ENCODE measurements at places on chromosomes 11 and 22.

DNA sequence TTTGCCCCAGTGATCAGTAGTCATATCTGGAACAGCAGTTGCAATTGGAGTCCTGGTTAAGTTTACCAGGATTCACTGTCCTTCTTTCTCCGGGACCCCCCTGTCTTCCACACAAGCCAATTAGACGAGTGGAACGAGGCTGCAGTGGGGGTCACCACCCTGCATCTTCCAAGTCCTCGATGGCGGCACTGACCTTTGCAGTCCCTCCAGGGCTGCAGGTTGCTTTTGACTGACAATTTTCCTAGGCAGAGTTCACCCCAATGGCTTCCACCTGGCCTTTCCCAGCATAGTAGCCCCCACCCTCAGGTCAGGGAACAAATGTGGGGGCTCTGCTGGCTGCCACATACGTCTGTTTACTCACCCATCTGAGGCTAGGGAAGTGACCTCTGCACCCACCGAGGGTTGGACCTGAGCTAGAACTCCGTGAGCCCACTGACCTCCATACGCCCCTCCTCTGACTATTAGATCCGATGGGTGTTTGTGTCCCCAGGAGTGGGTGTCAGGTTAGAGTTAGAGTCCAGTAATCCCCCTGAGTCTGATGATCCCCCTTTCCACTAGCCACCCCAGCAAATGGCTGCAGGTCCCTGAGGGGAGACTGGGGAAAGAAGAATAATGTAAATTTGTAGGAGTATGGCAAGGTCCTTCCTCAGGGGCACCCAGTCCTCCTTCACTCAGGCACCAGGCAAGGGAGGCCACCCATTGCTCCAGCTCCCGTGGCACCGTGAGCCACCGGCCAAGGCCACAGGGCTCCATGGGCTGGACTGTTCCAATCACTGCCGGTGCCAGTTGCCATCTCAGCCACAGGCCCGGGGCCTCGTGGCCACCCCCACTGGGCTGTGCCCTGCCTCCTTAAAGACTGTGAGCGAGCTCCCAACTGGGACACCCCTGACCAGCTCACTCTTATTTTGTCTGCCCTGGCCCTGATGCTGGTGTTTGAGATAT, 5.5 kb downstream of the C11orf21 start:
- DNase-seq, result no peak

GRCh38 chr11:70314730-70315129, 44.2 kb downstream of the PPFIA1 start:
- DNase-seq, result no peak

GRCh38 chr22:39215070-39215396, 29.7 kb downstream of the PDGFB start:
- DNase-seq, result no peak

DNA sequence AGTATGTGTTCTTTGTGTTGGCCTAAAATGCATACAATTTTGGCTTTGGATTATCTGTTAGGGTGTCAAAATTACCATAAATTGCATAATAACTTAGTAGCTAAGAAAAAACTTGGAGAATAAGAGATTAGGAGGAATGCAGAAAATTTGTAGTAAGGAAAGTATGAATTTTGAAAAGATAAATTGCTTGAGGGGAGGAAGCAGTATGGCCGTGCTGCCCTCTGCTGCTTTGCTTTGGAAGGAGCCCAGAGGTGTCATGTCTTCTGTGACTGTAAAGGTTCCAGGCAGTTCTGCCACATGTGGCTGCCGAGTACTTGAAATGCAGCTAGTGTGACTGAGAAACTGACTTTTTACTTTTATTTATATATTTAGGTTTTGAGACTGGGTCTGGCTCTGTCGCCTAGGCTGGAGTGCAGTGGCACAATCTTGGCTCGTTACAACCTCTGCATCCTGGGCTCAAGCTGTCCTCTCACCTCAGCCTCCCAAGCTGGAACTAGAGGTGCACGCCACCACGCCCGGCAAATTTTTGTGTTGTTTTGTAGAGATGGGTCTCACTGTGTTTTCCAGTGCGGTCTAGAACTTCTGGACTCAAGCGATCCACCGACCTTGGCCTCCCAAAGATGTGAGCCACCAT, 1.8 kb downstream of the ADSL start:
- DNase-seq, result no peak

- no peak for DNase-seq
Observed at GRCh38 chr22:42961810-42962209, 53.1 kb downstream of the PACSIN2 start.

DNA sequence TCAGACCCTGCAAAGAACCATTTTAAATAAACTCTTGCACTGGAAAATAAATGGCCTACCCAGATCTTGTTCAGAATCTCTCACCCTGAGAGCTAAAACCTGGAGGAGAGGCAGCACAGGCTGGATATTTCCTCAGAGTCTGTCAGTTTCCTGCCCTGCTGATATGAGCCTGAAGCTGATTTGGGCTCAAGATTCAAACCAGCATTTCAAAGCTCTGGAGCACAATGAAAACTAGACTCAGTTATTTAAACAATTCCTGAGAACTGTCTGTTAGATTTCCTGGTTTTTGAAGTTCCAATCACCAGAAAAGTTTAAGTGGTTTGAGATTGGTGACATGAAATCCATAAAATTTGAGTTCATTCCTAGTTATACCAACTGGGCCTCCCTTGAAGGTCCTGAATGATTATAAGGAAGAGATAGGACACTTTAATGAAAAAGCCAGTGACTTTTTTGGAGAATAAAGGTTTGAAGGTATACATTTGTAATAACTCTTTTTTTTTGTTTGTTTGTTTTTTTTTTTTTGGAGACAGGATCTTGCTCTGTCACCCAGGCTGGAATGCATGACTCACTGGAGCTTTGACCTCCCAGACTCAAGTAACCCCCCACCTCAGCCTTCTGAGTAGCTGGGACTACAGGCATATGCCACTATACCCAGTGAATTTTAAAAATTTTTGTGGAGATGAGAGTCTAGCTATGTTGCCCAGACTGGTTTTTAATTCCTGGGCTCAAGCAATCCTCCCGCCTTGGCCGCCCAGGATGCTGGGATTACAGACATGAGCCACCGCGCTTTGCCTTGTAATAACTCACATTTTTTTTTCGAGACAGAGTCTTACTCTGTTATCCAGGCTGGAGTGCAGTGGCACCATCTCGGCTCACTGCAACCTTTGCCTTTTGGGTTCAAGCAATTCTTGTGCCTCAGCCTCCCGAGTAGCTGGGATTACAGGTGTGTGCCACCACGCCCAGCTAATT, 8.0 kb upstream of the ESAM start:
- no peak for DNase-seq

GRCh38 chr11:120667281-120667680, 155.7 kb downstream of the GRIK4 start:
- DNase-seq, result no peak

DNA sequence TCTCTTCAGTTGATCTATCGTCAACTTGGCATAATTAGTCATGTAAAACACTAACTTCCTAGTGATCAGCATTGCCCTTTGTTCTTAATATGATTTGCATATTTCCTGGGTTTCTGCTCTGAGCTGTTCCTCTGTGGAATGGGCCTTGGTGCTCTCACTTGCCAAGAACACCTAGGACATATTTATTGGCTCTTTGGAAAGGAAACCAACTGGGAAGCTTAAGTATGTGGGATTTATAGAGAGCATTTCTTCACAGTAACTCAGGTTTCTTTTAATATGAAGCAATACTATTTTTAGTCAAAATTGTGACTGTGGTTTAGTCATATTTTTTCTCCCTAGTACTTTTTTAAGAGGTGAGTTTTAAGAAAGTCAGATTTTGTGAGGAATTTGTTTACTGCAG, 28.8 kb downstream of the FAT3 start:
- no peak for DNase-seq

DNA sequence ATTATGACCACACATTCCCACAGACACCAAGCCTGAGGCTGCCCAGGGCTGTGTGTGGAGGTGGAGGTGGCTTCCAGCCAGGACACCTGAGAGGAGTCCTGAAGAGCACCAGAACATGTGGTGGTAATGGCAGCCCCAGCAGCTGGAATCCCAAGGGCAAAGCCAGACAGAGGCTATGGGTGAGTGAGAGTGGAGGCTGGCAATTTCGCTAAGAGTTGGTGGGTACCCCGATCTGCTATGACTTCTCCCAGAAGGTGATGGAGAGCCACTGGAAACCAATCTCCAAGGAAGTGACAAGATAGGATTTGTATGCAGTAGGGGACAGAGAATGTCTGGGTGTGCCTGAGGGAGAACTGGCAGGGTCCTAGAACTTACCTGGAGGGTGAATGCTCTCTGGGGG, 69.3 kb upstream of the CLTCL1 start:
- no peak for DNase-seq

- no peak for DNase-seq
Observed at GRCh38 chr11:92946707-92947106, 22.7 kb upstream of the MTNR1B start.

- no peak for DNase-seq
Observed at GRCh38 chr22:39490135-39490798, 11.8 kb upstream of the MIEF1 start.

DNA sequence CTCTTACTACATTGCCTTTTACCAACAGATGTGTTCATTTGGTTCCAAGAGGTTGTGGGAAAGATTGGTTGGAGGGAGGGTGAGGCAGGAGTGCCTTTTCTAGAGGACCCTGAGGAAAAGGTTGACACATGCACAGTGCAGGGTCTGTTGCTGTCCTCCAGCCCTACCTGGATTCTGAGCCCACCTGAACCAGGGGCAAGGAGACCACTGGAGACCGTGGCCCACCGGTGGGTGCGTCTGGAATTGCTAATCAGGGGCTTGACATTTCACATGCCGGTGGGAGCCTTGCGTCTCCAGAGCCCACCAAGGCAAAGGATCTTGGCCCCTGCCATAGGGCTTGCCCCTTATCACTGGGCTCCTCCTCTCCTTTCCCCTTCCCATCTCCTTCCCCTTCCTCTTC, 80.4 kb upstream of the ZBED5 start:
- DNase-seq, result no peak

- no peak for DNase-seq
Observed at GRCh38 chr11:82458761-82459160, 274.9 kb downstream of the FAM181B start.

DNA sequence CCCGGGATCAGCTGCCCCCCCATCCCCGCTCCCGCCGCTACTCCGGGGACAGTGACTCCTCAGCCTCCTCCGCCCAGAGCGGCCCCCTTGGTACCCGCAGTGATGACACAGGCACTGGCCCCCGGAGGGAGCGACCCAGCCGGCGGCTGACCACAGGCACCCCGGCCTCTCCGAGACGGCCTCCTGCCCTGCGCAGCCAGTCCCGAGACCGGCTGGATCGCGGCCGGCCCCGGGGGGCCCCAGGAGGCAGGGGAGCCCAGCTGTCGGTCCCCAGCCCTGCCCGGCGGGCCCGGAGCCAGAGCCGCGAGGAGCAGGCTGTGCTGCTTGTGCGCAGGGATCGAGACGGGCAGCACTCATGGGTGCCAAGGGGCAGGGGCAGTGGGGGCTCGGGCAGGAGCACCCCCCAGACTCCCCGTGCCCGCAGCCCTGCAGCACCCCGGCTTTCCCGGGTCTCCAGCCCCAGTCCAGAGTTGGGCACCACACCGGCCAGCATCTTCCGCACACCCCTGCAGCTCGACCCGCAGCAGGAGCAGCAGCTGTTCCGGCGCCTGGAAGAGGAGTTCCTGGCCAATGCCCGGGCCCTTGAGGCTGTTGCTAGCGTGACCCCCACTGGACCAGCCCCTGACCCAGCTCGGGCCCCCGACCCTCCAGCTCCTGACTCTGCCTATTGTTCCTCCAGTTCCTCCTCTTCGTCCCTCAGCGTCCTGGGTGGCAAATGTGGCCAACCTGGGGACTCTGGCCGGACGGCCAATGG, 3.9 kb downstream of the RASL10A start:
- no peak for DNase-seq

- DNase-seq, result no peak
Observed at GRCh38 chr11:112537846-112538330, 277.2 kb upstream of the PLET1 start.

DNA sequence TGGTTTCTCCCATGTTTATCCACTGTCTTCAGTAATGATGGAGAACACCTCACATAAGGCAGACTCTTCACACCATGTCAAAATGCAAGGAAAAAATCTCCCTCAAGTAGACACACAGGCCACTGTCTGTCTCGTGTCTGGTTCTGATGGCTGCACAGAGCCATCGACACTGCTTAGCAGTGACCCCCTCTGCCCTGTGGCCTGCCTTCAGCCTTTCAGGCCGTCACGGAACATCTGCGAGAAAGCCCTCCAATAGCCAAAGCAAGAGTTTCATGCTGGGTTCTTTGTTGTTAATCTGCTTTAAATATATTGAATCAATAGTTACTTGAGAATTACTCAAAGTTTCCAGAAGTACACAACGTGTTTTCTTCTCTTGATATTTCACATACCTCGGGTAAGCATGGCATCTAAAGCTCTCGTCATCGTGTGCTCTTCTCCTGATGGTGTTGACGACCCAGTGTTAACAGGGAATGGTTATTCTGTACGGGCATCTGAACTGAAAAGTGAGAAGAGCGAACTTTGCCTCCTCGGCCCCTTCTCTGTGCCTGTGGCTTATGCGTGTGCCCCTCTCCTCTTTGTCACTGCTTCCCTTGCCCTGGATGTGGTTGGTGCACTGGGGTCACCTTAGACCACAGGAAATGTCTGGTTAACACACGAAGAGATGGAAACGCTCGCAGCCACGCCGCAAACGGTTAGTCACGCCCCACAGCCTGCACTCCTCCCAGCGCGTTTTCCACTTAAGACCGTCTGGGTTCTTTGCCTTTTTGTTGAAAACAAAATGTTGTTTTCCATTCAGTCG, 33.4 kb upstream of the CTTN start:
- DNase-seq, result no peak

DNA sequence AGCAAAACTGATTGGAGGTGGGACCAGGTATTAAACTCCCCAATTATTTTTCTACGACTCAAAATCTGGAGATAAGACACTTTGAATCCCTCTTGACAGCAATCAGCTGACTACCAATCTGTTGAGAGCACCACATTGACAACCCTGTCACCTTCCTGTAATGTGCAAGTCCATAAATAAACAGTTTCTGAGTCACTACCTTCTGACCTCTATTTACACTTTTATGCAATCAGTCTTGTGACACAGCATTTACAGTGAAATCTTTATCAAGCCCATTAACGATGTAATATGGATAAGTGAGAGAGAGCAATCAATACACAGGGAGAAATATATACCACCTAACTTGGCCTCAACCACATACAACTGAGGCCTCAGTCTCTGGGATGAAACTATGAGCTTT, 283.7 kb upstream of the ANO5 start:
- DNase-seq, result no peak

- no peak for DNase-seq
Observed at GRCh38 chr11:80362563-80363340, 921.9 kb upstream of the TENM4 start.

DNA sequence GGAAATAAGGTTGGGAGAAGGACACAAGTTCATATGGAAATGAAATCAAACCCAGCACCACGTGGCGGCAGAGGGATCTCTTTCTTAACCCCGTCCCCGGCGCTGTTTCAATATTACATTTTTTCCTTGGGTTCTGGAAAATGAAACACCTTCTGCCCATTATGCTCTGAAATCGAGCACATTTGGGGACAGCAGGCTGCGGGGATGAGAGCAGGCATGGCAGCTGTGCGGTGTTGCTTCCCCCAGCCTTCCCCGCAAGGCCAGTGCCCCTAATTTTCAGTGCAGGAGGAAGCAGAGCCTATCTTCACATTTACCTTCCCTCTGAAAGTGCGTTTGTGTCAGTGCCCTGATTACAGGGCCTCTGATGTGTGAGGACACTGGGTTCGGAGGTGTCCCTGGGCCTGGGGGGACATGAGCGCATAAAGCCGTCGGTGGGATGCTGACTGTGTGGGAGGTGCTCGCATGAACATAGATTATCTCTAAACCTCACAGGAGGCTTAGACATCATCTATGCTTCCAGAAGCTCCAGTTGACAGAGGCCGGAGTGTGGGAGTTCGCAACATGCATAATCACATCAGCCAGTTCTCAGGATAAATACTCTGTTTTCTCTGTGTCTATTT, 921.3 kb downstream of the BRD1 start:
- DNase-seq, result no peak
